ENCODE measurements at places on chromosomes 5 and 9.

GRCh38 chr5:126373375-126374108 lies 49.7 kb upstream of the GRAMD2B start:
- ATAC-seq: peak; percentile 49

GRCh38 chr5:14507156-14507941 lies 74.2 kb upstream of the OTULINL start:
- ATAC-seq: no peak

GRCh38 chr5:135508496-135509005 lies 27.2 kb downstream of the NEUROG1 start:
- ATAC-seq: no peak

DNA sequence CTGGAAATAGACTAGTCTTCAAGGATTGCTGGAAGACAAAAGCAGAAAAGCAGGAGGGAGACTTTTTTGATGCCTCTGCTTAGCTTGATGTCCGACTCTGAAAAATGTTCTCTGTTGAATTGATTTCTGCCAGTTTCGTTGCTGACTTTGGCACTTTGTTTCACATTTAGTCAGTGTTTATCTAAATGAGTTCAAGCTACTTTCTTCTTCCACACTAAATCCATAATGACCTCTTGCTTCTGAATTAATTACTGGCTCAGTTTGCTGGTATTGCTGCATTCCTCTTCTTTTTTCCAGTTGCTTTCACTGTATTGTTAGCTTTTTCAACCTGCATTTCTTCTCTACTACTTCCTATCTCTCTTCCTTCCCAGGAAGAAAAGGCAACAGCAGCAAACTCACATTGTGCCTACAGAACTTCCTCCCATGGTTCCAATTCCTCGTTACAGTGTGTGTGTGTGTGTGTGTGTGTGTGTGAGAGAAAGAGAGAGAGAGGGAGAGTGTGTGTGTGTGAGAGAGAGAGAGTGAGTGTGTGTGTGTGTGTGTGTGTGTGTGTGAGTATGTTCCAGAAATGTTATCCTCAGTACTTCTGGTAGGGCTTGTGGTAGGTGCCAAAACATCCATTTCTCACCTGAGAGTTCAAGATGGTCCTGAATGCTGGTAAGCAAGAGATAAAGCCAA lies 234.8 kb downstream of the CSNK1G3 start:
- ATAC-seq: no peak

GRCh38 chr5:150578781-150579461 lies 61.5 kb upstream of the SYNPO start:
- ATAC-seq: no peak

- ATAC-seq: no peak
Observed at GRCh38 chr9:20373263-20373662, 249.0 kb downstream of the MLLT3 start.

- peak; percentile 57 for ATAC-seq
Observed at GRCh38 chr5:160118349-160119141, 705 bp downstream of the PWWP2A start.

DNA sequence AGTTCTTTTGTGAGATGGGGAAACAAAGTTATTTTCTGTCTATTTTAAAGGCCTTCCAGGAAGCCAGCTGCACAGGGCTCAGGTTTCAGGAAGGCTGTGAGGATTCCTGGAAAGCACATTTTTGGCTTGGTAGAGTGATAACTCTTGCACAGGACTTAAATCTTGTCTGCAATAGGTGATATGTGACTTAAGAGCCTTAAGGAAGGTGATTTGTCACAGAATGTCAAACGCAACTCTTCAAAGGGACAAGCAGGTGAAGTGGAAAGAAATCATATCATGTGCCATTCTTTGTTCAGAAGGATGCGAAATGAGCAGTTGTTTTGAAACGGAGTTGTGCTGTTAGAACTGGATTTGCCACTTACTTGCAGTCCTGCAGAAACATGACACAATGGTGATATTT lies 459.3 kb downstream of the MAT2B start:
- no peak for ATAC-seq

GRCh38 chr9:111599092-111599954 lies at the start of gene PTGR1:
TSS of gene PTGR1 (minus strand) at chr9:111599647. CDS start at chr9:111597422, 2,225 bp downstream.
- ATAC-seq: peak; percentile 37

GRCh38 chr9:79817438-79818004 lies 245.8 kb downstream of the TLE4 start:
- peak; percentile 89 for ATAC-seq

DNA sequence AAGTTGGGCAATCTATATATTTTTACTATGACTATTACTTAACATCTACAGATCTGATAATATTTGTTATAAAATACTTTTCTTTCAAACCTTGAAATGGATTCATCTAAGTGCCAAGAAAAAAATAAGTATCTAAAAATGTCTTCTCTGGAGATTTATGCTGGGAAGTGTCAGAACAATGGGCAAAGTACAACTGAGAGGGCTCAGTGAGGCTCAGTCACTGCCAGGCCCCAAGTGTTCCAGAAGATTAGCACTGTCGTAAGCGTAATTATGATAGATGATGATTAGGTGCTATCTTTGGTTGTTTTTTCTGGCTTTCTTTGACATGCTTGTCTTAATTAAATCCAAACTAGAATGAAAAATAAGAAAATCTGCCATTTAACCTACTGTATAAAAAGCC lies 72.2 kb upstream of the ADAMTS19 start:
- ATAC-seq: no peak

- no peak for ATAC-seq
Observed at GRCh38 chr9:37931592-37931991, 27.7 kb upstream of the SLC25A51 start.

DNA sequence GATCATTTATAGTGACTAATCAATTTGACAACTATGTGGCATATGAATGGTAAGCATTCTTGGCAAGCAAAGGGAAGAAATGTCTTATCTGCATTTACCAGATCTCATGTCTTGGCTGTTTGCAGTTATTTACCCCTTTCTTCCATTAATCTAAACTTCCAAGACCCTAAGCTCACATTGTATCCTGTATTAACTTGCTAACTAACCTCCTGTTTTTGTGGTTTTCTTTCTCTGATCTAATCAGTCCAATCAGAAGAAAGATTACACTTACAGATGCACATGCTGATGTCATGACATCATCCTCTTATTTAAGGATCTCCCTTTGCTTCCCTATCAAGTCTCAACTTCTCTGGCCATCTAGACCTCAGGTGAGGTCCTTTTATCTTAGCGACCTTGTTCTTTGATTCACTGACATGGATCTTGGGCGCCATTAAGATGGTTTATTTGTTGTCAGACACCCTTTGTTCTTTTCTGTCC lies 95.5 kb downstream of the F2RL2 start:
- no peak for ATAC-seq

DNA sequence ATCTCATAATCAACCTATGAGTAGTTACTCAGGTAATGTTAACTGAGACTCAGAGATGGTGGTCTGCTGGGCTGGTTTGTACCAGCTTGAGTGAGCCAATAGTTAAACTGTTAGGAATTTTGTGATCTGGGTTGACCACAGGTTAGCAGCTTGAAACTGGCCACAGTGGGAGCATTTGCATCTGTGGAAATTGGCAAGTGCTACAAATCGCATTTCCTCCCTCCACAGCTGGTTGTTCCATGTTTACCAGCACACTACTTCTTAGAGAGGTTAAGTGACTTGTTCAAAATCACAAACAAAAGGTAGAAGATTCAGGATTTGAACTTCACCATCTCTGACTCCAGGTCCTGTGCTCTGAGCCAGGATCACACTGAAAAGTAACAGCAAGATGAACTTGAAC lies 446.9 kb upstream of the CLINT1 start:
- no peak for ATAC-seq

- ATAC-seq: no peak
Observed at GRCh38 chr9:4038182-4038723, 261.6 kb downstream of the GLIS3 start.

DNA sequence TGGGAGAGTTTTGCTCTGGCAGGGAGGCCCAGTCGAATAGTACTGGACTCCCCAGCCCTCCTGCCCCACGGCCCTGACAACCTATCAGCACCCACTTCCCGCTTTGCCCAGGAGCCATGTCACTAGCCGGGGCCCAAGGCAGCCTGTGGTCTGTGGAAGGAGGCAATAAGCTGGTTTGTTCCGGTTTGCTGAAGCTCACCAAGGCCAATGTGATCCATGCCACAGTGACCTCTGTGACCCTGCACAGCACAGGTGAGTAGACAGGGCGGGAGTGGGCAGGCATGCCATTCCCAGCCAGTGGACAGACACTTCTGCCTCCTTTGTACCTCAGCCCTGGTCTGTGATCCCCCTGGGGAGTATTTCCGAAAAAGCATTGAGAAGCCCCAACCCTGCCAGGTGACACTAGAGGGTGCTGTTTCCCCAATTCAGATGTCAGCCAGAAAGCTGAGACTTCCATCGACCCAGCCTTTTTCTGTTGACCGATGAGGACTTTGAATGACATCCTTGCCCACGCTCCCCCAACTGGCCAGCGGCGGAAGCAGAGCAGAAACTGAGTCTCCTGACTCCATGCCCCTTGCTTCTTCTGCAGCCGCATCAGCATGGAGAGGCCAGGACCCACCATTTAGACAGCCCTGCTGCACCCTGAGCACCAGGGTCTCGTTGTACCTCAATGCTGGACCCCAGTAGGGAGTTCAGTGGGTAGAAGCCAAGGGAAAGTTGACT lies 9.6 kb downstream of the PCYOX1L start:
- ATAC-seq: peak; percentile 72

GRCh38 chr9:30673132-30673531 lies 1711.3 kb upstream of the ACO1 start:
- no peak for ATAC-seq

GRCh38 chr5:134161513-134162395 lies 15.0 kb downstream of the SKP1 start:
- ATAC-seq: no peak
